GM12878 (cell line): ENCODE measurements at places on chromosomes 3 and 15.

- no peak overlapping the region for H3K4me3 ChIP-seq
- no peaks in the 10 kb centered on the region for H3K27me3 ChIP-seq
- H3K36me3 ChIP-seq = no peaks in the 10 kb centered on the region
- no peak for DNase-seq
- H3K4me1 ChIP-seq = peaks cover 12% of the 10 kb centered on the region
Measured at GRCh38 chr15:25797035-25797434, 66.1 kb downstream of the ATP10A start.

DNA sequence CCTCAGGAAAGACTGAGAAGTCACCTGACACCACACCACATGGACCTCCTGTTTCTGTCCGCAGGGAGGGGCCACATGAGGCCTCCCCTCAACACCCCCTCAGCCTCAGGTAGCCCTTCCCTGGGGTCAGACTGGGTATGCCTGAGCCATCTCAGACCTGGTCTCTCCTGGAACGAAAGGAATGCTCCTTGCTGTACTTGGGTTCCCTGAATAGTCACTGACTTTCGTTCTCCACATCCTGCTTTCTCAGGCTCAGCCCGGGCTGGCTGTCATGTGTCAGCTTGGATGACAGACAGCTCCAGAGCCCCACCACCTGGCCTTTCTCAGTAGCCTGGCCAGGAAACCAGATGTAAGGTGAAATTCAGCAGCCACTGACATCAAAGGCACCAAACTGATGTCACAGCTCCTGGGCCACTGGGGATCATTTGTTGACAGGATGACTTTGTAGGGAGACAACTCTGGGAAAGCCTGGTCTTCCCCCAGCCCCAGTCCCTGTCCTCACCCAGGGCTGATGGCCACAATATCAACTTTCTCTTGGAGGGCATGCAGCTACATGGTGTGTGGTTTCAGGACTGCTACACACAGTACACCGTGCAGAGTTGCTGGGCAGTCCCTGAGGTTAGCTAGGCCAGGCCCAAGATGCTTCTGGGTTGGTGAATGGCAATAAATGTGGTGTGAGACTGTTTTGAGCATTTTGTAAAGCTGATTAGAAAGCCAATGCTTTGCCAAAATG, 141.4 kb upstream of the MRPS22 start:
- no peaks in the 10 kb centered on the region for H3K27me3 ChIP-seq
- H3K4me3 ChIP-seq = no peak overlapping the region
- H3K4me1 ChIP-seq = peaks cover 5% of the 10 kb centered on the region; the same call in 1 of the 2 replicates
- DNase-seq = no peak
- no peak overlapping the region for H3K27ac ChIP-seq

- H3K4me1 ChIP-seq = peaks cover 14% of the 10 kb centered on the region
- no peaks in the 10 kb centered on the region for H3K27me3 ChIP-seq
- H3K4me3 ChIP-seq = no peak overlapping the region
- no peaks in the 10 kb centered on the region for H3K36me3 ChIP-seq
Measured at GRCh38 chr3:5298453-5298852, 110.9 kb downstream of the EDEM1 start.

- H3K27ac ChIP-seq = no peak overlapping the region
- H3K4me1 ChIP-seq = no peaks in the 10 kb centered on the region
- H3K27me3 ChIP-seq = no peaks in the 10 kb centered on the region
- no peak for DNase-seq
- H3K36me3 ChIP-seq = no peaks in the 10 kb centered on the region
- no peak overlapping the region for H3K4me3 ChIP-seq
Measured at GRCh38 chr3:158057666-158058065, 48.6 kb downstream of the SHOX2 start.

DNA sequence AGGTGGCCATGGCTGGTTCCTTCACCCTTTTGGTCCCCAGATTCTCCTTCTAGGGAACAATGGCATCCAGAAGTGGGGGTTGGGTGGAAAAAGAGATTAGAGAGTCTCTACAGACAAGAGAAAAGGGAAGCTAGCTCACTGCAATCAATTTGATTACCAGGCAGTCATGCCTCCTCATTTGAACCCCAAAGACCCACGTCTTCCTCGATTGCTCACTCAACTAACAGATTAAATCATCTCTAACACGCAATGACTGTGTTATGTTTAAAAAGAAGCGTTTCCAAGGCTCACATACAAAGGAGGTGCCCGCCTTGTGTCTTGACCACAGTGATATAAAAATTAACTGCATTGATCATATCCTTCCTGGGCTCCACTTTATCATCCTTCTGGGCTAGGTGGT, 57.6 kb downstream of the BHLHE40 start:
- H3K4me3 ChIP-seq = no peak overlapping the region
- H3K36me3 ChIP-seq = no peaks in the 10 kb centered on the region
- no peak overlapping the region for H3K27ac ChIP-seq
- peaks cover 14% of the 10 kb centered on the region for H3K4me1 ChIP-seq
- no peak for DNase-seq
- H3K27me3 ChIP-seq = no peaks in the 10 kb centered on the region

DNA sequence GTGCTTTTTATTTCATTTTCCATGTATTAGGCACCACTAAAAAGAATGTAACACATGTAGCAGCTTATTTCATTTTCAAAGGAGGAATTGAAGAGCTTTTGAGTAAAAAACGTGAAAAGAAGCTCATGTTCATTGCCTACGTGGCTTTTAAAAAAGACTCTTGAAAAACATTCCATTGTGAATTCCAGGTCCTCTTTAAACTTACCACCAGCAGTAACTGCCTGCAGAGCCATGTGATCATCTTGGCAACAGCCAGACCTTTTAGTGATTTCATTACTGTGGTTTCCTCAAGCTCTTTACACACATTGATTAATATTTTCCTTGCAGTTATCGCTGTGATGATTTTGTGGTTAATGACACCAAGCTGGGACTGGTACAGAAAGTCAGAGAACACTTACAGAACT, 43.8 kb upstream of the FBXL22 start:
- H3K4me1 ChIP-seq = peaks cover 5% of the 10 kb centered on the region
- H3K36me3 ChIP-seq = peaks cover 8% of the 10 kb centered on the region
- no peaks in the 10 kb centered on the region for H3K27me3 ChIP-seq
- H3K4me3 ChIP-seq = no peak overlapping the region

DNA sequence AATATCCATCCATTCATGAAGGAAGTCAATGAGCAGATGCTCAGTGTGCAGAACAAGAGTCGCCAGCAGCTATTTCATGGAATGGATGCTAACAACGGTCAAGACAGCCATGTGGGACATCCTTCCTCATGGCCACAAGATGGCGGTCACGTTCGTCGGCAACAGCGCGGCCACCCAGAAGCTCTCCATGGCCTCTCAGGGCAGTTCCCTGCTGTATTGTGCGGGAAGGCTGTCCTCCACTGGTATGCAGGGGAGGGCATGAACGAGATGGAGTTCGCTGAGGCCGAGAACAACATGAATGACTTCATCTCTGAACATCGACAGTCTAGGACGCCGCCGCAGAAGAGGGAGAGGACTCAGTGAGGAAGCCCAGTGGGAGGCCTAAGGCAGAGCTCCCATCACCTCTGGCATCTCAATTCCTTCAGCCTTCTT, 208.3 kb downstream of the TJP1 start:
- no peaks in the 10 kb centered on the region for H3K36me3 ChIP-seq
- no peak overlapping the region for H3K4me3 ChIP-seq
- no peaks in the 10 kb centered on the region for H3K4me1 ChIP-seq
- H3K27me3 ChIP-seq = no peaks in the 10 kb centered on the region
- H3K27ac ChIP-seq = no peak overlapping the region
- no peak for DNase-seq

- no peaks in the 10 kb centered on the region for H3K36me3 ChIP-seq
- no peaks in the 10 kb centered on the region for H3K4me1 ChIP-seq
- H3K27ac ChIP-seq = no peak overlapping the region
- no peak overlapping the region for H3K4me3 ChIP-seq
- DNase-seq = no peak
Measured at GRCh38 chr15:95021816-95022215, 790.5 kb downstream of the MCTP2 start.

GRCh38 chr15:63677778-63678177, 80.6 kb downstream of the FBXL22 start:
- no peaks in the 10 kb centered on the region for H3K4me1 ChIP-seq
- DNase-seq = no peak
- no peak overlapping the region for H3K4me3 ChIP-seq
- H3K27ac ChIP-seq = no peak overlapping the region
- no peaks in the 10 kb centered on the region for H3K27me3 ChIP-seq
- peaks cover 20% of the 10 kb centered on the region for H3K36me3 ChIP-seq

DNA sequence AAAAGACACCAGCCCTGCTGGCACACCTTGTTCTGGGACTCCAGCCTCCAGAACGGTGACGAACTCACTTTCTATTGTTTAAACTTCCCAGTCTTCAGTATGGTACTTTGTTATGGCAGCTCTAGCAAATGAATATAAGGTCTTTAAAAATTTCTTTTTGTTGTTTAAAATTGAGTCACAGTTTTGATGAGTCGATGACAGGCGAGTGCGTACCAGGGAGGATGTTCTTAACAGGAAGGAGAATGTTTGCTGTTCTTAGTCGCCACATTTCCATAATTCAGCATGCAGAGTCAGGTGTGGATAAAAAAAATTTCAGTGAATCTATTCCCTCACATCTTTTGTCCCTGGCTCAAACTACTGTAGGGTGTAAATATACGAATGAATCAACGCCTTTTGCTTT, 12.4 kb downstream of the DNASE1L3 start:
- no peak for DNase-seq
- H3K27me3 ChIP-seq = no peaks in the 10 kb centered on the region
- H3K4me3 ChIP-seq = no peak overlapping the region
- no peak overlapping the region for H3K27ac ChIP-seq

DNA sequence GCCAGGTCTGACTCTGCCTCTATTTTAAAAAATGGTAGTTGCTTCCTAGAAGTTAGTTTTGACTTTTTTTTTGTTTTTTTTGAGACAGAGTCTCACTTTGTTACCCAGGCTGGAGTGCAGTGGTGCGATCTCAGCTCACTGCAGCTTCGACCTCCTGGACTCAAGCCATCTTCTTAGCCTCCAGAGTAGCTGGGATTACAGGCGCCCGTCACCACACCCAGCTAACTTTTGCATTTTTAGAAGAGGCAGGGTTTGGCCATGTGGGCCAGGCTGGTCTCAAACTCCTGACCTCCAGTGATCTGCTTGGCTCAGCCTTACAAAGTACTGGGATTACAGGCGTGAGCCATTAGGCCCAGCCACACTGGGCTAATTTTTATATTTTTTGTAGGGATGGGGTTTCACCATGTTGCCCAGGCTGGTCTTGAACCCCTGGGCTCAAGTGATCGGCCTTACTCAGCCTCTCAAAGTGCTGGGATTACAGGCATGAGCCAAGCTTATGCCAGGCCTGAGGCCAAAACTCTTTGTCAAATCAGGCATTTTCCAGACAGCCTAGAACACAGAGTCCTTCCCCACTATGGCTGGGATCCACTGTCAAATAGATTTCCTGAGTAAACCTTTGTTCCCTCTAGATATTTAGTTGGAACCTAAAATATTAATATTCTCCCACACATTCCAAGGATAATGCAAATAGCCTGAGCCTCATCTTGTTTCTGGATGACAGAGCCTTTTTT, 13.7 kb downstream of the C3orf62 start:
- H3K36me3 ChIP-seq = no peaks in the 10 kb centered on the region
- DNase-seq = no peak
- no peak overlapping the region for H3K27ac ChIP-seq
- no peaks in the 10 kb centered on the region for H3K27me3 ChIP-seq
- no peaks in the 10 kb centered on the region for H3K4me1 ChIP-seq

DNA sequence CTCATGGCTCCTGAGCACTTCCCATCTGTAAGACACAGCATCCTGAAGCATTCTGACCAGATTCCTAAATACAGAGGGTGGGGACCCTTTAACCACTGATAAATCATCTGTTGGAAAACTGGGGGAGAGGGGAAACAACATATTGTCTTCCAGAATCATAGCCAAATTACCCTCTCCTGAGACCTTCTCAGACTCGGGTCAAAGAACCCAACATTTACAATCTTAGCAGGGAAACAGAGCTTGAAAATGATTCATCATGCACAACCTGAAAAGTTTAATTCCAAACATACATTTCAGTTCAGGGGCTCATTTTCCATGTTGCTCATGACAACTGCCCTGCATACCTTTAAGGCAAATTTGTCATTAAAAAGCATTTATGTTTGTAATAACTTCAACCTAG, 48.5 kb upstream of the TSPAN3 start:
- H3K4me3 ChIP-seq = no peak overlapping the region
- H3K4me1 ChIP-seq = peaks cover 12% of the 10 kb centered on the region
- no peak for DNase-seq
- H3K27ac ChIP-seq = no peak overlapping the region
- H3K27me3 ChIP-seq = no peaks in the 10 kb centered on the region
- peaks cover 4% of the 10 kb centered on the region for H3K36me3 ChIP-seq

- peak overlapping the region; percentile 76 for H3K4me3 ChIP-seq
- peak overlapping the region; percentile 98 for H3K27ac ChIP-seq
- H3K27me3 ChIP-seq = no peaks in the 10 kb centered on the region
- peaks cover 3% of the 10 kb centered on the region for H3K36me3 ChIP-seq
Measured at GRCh38 chr3:119553823-119554415, 5.5 kb downstream of the CD80 start.

DNA sequence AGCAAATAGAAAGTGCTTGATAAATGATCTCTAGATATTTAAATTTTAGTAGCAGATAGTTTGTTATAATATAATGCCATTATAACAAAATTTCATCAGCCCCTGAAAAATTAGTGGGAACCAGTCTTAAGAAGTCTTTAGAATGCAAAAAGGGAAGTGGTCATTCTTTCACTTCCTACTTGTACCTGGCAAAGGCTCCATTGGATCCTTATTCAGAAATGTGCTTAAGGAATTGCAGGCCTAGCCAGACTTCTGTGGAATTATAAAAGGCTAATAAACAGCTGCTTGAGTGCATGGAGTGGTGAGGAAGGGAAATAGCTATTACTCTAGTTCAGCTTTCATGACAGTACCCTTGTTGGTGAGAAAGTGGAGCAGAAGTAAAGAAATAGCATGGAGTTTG, 24.2 kb downstream of the PPM1L start:
- no peak overlapping the region for H3K4me3 ChIP-seq
- DNase-seq = no peak
- H3K36me3 ChIP-seq = no peaks in the 10 kb centered on the region
- H3K4me1 ChIP-seq = no peaks in the 10 kb centered on the region
- H3K27ac ChIP-seq = no peak overlapping the region

DNA sequence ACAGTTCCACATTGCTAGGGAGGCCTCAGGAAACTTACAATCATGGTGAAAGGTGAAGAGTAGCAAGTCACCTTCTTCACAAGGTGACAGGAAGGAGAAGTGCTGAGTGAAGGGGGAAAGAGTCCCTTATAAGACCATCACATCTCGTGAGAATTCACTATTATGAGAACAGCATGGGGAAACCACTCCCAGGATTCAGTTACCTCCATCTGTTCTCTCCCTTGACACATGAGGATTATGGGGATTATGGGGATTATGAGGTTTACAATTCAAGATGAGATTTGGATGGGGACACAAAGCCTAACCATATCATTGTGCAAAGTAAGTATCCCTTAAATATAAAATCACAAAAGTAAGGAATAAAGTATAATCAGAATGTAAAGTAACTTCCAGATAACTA, 375.9 kb upstream of the NAALADL2 start:
- H3K27ac ChIP-seq = no peak overlapping the region
- no peak overlapping the region for H3K4me3 ChIP-seq
- H3K4me1 ChIP-seq = no peaks in the 10 kb centered on the region
- no peak for DNase-seq
- no peaks in the 10 kb centered on the region for H3K27me3 ChIP-seq

GRCh38 chr15:68207176-68207935, 2.2 kb upstream of the CALML4 start:
- no peaks in the 10 kb centered on the region for H3K27me3 ChIP-seq
- H3K4me1 ChIP-seq = peaks cover 20% of the 10 kb centered on the region
- no peak for DNase-seq
- peaks cover 10% of the 10 kb centered on the region; the same call in 1 of the 2 replicates for H3K36me3 ChIP-seq
- no peak overlapping the region for H3K27ac ChIP-seq
